ENCODE measurements at places on chromosomes 12 and 14. TPM values are rescaled to one million over a fixed set of nuclear protein-coding genes. Genes with fewer than 3 reads are reported as not detected.

Gene C12orf54
- total RNA-seq: not detected

Gene CMTM5
- total RNA-seq: 0.89 TPM

Gene RFX4
- total RNA-seq: not detected

Gene TMEM30B
- total RNA-seq: 2.7 TPM

Gene TRPV4
- 2.5 TPM for total RNA-seq

Gene LTB4R
- 1.0 TPM for total RNA-seq

Measured in bronchus fibroblast of lung (primary cell).